ENCODE measurements at places on chromosomes 7 and 10. TPM values are rescaled to one million over a fixed set of nuclear protein-coding genes. Genes with fewer than 3 reads are reported as not detected.
A peak's percentile ranks its signal among the peaks of the same experiment; 100 is the strongest.

DNA sequence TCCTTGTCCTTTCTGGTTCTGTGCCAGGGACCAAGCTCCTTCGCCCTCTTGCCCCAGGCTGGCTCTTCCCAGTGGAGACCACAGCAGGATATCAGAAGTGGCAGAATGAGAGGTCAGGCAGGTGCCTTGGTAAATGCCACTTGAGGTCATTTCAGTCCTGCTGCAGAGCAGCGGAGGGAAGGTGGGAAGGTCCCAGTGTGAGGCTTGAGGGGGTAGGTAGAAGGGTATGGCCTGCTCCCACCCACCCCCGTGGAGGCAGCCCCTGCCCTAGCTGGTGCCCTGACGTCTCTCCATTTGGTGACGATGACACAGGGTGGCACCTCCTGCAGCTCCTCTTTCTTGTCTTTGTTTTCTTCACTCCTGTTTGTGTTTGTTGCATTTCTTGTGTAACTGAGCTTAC is 538.8 kb downstream of the TCERG1L start:
- no peak for DNase-seq
- H3K36me3 ChIP-seq = no peaks in the 10 kb centered on the region
- no peak overlapping the region for H3K4me3 ChIP-seq
- no peaks in the 10 kb centered on the region for H3K4me1 ChIP-seq
- no peak overlapping the region for H3K27ac ChIP-seq

- H3K27me3 ChIP-seq = no peaks in the 10 kb centered on the region
- H3K36me3 ChIP-seq = no peaks in the 10 kb centered on the region
- peaks cover 17% of the 10 kb centered on the region for H3K4me1 ChIP-seq
- no peak overlapping the region for H3K4me3 ChIP-seq
- DNase-seq = no peak
- peak overlapping the region; percentile 85 for H3K27ac ChIP-seq
These were observed 132.4 kb upstream of the RHEB start for GRCh38 chr7:151652111-151652510.

DNA sequence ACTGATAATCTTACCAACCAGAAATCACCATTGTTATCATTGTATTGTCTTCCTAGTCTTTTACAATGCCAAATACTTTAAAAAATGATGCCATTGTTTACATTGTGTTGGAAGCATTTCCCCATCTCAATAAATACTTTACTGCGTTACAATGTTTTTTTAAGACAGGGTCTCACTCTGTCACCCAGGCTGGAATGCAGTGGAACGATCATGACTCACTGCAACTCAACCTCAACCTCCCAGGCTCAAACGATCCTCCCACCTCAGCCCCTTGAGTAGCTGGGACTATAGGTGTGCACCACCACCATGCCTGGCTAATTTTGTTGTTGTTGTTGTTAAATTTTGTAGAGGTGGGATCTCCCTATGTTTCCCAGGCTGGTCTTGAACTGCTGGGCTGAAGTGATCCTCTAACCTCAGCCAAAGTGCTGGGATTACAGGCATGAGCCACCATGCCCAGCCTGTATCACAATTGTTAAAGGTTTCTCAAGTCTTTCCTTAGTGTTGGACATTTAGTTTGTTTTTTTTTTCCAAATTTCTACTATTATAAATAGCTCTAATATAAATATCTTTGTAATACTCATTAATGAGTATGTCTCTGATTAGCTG is 13.5 kb downstream of the LRMDA start:
- no peaks in the 10 kb centered on the region for H3K36me3 ChIP-seq
- no peak overlapping the region for H3K27ac ChIP-seq
- H3K4me1 ChIP-seq = no peaks in the 10 kb centered on the region
- no peak for DNase-seq

Gene FBXL13
- total RNA-seq = 0.98 TPM

DNA sequence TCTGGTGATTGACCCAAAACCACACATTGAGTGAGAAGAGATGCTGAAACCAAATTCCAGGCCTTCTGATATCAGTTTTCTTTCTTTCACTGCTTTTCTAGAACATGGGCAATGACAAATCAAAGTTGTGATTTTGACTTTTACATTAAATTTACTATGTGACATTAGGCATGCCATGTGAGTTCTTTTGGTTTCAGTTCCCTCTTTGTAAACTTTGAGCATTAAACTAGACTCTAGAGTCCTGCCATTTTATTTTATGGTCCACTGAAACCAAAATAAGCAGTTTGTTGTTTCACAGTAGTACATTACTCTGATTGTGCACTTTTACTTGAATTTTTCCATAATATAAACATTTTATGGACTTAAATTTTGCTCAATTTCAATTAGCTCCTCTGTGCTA is 381.1 kb upstream of the SEMA3D start:
- no peaks in the 10 kb centered on the region for H3K4me1 ChIP-seq
- H3K27ac ChIP-seq = no peak overlapping the region
- DNase-seq = no peak

- no peaks in the 10 kb centered on the region for H3K36me3 ChIP-seq
- peak overlapping the region; percentile 15 for H3K4me3 ChIP-seq
- H3K27me3 ChIP-seq = no peaks in the 10 kb centered on the region
- H3K27ac ChIP-seq = no peak overlapping the region
These were observed 3.5 kb downstream of the SH2D4B start for GRCh38 chr10:80540981-80541750.

Gene NPFFR1
- not detected for total RNA-seq

- H3K27me3 ChIP-seq = no peaks in the 10 kb centered on the region
- peaks cover 13% of the 10 kb centered on the region for H3K4me1 ChIP-seq
- H3K36me3 ChIP-seq = no peaks in the 10 kb centered on the region
- H3K4me3 ChIP-seq = peak overlapping the region; percentile 35
- no peak for DNase-seq
These were observed 256.3 kb downstream of the OTUD1 start for GRCh38 chr10:23694921-23695824.

Gene HOXA9
- 13.0 TPM for total RNA-seq

All from vagina (tissue), 2 donors.